ENCODE measurements at places on chromosomes 4 and X.

DNA sequence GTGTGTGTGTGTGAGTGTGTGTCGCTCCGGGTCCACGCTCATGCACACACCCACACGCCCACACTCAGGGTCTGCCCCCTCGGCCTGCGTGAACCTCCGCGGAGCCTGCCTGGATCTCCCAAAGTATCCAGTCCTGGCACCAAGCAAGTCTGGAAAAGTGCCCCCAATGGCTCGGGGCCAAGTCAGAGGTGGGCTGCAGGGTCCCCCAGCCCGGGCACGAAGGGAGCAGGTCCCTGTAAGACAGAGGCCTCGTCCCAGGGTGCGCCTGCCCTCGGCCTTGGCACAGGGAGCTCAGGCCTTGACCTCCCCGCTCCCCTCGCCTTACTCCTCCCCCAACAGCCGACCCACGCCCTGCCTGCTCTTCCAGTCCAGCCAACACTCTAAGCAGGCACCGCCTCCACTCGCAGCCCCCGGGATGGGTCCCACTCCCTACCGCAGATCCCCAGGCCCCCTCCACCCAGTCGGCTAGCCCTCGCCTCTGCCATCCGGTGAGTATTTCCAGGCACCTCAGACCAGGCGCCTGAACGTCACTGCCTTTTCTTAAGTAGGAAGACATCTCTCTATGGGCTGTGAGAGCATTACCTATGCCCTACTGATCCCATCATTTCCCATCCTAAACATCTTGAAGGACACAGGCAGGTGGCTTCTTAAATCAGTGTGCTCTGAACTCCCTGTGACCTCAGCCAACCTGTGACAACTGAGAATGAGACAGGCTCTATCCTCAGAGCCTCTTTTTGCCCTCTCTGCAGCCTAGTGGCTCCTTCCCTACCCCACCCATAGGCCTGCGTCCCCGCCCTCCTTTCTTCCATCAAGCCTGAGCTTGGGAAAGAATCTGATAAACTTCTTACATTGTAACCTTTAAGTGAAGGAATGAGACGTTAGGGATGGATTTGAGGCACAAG lies 704 bp downstream of the FAM114A1 start:
- DNase-seq: no peak

DNA sequence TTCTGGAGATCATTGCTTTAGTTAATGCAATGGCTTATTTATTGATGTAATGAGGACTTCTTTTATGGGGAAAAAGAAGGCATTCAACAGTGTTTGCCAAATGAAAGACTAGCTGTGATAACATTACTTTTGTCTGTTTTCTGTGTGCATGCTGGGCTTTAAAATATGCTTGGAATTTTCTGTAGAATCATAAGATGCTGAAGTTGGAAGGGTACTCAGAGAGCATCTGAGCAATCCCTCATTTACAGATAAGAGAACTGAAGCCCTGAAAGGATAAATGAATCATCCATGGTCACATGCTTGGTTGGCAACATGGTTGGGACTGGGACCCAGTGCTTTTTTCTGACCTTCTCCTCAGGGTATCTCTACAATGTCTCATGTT lies 31.4 kb upstream of the PITX2 start:
- DNase-seq: no peak

GRCh38 chrX:83469551-83469950 lies 38.5 kb upstream of the POU3F4 start:
- DNase-seq: peak; percentile 9

DNA sequence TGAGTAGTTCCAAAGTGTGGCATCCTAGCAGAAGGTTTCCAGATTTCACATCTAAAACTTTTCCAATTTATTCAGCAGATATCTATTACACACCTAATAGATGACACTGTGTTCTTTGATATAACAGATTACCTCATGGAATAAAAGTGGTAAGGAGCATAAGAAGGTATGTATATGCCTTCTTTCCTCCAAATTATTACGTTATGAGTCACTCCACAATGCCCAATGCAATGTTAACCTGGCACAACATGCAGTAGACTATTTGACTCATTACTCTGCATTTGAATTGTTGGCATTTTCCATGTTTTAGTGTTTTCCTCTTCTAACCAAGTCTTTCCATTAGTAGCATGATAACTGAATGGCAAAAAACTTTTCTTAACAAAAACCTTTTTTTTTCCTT lies 383.6 kb downstream of the ADGRL3 start:
- DNase-seq: no peak

DNA sequence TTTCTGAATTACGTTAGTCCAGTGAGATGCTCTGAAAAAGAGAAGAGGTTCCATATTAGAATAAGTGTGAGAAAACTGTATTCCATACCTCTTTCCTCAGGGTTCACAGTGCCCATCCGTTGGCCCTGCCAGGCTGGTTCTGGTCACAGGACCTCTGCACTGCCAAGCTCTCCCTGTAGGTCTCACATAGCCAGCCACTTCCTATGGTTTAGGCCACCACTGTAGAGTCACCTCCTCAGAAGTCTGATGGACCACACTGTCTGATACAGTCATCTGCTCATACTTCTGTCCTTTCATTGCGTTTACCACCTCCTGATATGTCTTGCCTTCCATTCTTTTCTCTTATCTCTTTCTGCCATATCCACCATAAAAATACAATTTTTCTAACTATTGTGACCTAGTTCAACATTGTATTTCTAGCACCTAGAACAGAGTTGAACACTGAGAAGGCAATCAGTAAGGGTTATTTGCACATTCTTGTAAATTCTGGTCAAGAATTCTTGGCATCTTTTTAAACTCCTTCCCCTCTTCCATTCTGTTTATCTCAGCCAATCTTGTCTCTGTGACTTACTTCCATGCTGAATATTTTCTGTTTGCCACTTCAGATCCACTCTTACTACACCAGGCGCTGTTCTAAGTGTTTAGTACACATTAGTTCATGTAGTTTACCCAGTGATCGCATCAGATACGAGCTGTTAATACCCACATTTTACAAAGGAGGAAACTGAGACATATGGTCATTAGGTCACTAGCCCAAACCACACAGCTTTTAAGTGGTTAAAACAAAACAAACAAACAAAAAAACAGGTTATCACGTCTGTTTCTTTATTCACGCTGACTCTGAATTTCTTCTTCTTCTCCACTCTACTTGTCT lies 125.6 kb downstream of the CBR4 start:
- DNase-seq: no peak

- peak; percentile 8 for DNase-seq
Measured at GRCh38 chr4:110867251-110867960, 244.5 kb upstream of the PITX2 start.

DNA sequence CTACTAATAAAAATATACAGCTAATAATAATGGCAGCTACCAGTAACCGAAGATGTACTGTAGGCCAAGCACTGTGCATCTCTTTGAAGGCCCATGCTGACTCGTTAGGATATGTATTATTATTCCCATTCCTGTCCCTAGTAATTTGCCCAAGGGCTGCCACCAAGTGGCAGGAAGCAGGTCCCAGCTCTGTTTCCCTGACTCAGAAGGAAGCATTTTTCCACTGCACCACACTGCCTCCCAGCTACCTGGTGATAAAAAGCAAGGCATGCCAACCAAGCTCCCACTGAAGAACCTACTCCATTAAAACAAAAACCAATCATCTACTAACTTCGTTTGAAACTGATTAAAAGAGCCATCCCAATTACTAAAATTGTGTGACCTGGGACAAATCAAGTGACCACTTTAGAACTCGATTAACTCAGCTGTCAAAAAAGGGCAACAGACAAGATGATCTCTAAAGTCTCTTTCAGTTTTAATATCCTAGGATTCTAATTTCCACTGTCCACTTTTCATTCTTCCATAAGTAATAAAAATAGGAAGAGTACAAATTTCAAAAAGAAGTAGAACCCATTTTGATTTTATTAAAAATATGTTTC lies 24.3 kb upstream of the PGM2 start:
- no peak for DNase-seq
